Right cardiac atrium (tissue), 5 donors: ENCODE measurements at places on chromosomes 6 and 20. TPM values are rescaled to one million over a fixed set of nuclear protein-coding genes. Genes with fewer than 3 reads are reported as not detected.

- no peak for DNase-seq
Observed at GRCh38 chr6:80940571-80940970, 811.9 kb downstream of the TENT5A start.

GRCh38 chr20:57682184-57683101 lies 27.4 kb downstream of the PMEPA1 start:
- peak; percentile 55 for DNase-seq

- peak; percentile 72 for DNase-seq
Observed at GRCh38 chr6:33126101-33126714, 50.4 kb downstream of the HLA-DPB1 start.

DNA sequence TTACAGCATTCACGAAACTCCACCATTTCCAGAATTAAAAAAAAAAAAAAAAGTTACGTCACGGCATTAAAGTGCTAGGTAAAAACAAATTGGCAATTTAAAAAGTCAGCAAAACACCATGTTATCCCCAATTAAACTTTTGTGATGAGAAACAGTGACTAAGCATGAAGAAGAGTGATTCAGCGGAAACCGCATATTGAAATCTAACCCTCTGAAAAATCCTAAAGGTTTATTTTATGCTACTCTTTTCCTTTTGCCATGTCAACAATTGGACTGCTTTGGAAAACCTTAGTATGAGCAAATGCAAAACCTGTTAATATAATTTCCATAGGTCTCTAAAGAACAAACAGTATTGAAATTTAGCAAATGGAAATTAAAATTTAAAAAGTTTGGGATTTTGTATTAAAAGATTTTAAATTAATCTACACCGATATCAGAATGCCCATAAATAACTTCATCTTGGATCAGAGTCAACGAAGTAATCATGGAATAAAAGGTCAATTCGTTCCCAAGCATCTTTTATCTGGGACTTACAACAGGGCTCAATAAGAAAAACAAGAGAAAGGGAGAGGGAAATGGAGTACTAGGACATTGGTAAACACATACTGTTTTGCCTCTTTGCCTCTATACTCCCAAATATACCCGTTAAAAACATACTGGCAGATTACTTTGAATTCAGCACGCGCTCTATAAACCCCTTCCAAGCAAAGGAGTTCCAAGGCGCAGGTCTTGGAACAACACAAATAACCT lies 1.1 kb downstream of the FBXO30 start:
- no peak for DNase-seq

GRCh38 chr6:16286151-16286522 lies 47.8 kb downstream of the GMPR start:
- no peak for DNase-seq

GRCh38 chr6:129130106-129130505 lies 247.2 kb downstream of the LAMA2 start:
- DNase-seq: no peak

OR2J3 gene
- total RNA-seq: not detected

ADA gene
- 12.6 TPM for total RNA-seq

GRCh38 chr6:110410511-110410910 lies 4.9 kb downstream of the DDO start:
- no peak for DNase-seq

CLPSL2 gene
- not detected for total RNA-seq

DNA sequence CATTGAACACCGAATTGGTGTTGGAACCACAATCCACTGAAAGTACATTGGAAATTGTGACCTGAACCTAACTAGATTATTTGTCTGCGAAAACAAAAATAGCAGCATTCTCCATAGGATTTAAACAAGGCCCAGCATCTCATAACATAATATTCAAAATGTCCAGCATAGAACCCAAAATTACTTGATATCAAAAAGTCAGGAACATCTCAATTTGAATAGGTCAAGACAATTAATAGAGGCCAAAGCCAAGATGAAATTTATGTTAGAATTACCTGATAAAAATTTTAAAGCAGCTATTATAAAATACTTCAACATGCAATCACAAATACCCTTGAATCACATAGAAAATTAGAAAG lies 42.4 kb upstream of the CD2AP start:
- DNase-seq: no peak

DNA sequence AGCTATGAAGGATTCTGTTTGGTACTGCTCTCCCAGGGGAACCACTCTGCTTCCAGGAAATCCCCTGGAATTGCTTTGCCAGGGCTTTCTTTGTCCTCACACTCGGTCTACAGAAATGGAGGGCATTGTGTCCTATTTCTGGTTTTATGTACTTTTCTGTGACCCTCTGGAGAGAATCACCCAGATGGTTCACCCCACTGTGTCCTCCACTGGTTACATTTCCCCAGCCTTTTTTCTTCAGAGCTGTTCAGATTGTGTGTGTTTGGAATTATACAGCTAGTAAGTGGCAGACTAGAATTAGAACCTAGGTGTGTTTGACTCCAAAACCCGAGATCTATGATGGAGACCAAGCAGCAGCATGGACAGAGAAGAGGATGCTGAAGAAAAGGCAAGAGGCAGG lies 80.8 kb downstream of the CD164 start:
- DNase-seq: no peak

DNA sequence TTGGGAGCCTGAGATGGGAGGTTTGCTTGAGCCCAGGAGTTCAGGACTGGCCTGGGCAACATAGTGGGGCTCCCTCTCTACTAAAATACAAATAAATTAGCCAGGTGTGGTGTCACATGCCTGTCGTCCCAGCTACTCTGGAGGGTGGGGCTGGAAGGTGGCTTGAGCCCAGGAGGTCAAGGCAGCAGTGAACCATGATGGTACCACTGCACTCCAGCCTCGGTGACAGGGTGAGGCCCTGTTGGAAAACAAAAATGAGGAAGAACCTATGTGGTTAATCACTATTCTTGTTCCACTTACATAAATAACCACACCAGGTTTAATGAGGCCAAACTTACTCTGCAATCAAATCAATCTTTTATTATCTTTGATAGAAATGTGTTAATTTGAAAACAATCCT lies 5.4 kb downstream of the PPDPF start:
- DNase-seq: no peak

- no peak for DNase-seq
Observed at GRCh38 chr20:59812286-59813125, 120.9 kb downstream of the SYCP2 start.

DNA sequence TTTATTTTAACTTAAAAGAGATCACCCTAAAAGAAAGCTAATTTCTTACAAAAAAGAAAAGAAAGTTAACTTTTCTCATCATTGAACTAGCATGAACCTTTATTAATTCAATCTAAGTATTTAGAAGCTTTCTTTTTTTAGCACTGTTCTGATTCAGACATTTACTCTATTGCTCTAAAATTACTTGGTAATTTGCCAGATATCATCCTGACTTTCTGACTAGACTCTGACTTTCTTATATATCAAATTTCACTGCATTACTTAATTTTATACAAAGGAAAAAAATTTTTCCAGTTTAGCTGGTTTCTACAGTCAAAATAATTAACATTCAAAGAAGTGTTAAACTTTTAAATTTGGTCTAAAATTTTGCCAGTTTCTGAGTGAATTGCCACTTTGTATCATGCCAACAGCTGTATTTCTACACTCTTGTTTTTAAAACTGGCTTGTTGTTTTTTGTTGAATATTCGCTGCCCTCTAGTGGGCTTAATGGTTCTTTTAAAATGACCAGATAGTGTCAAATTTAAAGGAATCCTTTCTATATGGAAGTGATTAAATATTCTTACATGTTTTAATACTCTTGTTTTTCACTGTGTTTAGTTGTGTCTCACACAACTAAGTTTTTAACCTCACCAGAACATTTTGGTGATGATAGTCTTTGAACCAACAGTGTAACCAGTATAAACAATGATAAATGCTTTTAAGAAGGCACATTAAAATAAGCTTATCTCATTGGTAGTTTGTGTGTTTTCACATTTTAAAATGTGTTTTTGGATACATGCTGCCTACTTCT lies 102.0 kb downstream of the POPDC3 start:
- no peak for DNase-seq

OVOL2 gene
- not detected for total RNA-seq

DNA sequence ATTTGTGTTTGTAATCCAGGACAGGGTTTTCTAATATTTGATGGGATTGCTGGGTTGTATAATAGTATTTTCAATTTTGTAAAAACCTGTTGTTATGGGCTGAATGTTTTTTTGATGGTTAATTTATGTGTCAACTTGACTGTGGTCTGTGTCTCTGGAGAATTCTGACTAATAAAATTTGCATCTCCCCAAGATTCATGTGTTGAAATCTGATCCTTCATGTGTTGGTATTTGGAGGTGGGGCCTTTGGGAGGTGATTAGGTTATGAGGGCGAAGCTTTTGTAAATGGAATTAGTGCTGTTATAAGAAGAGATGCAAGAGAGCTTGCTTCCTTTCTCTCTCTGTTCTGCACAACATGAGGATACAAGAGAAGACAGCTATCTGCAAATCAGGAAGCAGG lies 48.7 kb upstream of the SAMD5 start:
- no peak for DNase-seq

- no peak for DNase-seq
Observed at GRCh38 chr6:27100921-27101320, 146.6 kb upstream of the PRSS16 start.

HAO1 gene
- not detected for total RNA-seq

DNA sequence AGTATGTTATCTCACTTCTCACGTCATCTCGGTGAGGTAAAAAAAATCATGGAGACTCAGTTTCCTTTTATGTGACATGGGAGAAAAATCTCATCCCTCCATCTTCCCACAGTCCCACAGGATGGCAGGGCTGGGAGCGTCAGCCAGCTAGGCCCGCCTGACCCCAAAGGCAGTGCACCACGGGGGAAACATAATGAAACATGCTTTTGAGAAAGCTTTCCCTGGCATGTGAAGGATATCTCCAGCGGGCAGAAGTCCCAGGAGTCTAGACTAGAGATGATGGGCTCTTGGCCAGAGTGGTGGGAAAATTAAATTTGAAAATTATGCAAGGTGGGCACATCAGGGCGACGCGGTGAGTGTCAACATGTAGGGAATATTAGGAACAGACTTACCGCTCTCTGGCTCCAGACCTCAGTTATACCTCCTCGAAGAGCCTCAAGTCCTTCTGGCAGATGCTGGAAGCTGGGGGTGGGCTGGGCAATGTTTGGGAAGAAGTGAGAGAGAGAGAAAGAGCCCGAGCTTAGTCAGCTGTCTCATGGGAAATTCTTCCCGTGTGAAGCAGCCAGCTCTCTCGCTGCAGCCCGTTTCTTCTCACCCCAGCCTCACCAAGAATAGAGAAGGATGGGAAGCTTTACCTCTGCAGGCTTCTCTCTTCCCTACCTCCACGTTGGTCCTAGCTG lies 52.3 kb downstream of the MOCS1 start:
- DNase-seq: peak; percentile 56

GRCh38 chr6:129253242-129253641 lies 370.3 kb downstream of the LAMA2 start:
- DNase-seq: no peak

NR2E1 gene
- total RNA-seq: not detected
